ENCODE measurements at places on chromosomes 7 and 10.
A peak's percentile ranks its signal among the peaks of the same experiment; 100 is the strongest.

DNA sequence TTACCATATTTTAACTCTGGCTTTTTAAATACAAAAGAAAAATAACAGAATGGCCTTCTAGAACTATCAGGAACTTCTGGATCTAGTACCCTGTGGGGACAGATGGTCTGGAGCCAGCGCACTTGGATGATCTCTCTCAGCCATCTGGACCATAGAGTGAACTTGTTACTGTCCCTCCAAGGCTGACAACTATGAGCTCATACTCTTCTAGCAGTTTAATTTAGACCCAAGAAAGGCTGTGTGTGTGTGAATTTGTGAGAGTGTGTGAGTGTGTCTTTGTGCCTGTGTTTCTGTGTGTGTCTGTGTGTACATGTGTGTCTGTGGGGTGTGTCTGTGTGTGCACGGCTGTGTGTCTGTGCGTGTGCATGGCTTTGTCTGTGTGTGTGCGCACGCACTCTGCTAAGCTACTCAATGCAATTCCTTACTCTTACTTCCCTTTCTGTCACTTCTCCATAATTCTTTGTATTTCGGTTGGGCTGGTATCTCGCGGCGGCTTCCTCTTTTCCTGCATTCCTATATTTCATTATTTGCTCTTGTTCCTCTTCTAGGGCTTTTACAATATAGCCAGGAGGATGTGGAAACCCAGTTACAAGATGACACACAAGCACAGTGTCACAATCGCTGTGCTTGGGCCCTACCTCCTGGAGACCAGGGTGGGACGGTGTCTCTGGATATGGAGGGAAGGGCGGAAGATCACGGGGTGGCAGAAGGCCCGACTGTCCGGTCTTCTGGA lies 51.9 kb downstream of the IKZF1 start:
- peak; percentile 98 for DNase-seq

GRCh38 chr10:121325490-121326231 lies 272.6 kb downstream of the FGFR2 start:
- DNase-seq = no peak

- DNase-seq = no peak
Measured at GRCh38 chr7:143973870-143974416, 19.3 kb downstream of the OR2F1 start.

GRCh38 chr7:43501870-43502269 lies 81.0 kb upstream of the STK17A start:
- no peak for DNase-seq

DNA sequence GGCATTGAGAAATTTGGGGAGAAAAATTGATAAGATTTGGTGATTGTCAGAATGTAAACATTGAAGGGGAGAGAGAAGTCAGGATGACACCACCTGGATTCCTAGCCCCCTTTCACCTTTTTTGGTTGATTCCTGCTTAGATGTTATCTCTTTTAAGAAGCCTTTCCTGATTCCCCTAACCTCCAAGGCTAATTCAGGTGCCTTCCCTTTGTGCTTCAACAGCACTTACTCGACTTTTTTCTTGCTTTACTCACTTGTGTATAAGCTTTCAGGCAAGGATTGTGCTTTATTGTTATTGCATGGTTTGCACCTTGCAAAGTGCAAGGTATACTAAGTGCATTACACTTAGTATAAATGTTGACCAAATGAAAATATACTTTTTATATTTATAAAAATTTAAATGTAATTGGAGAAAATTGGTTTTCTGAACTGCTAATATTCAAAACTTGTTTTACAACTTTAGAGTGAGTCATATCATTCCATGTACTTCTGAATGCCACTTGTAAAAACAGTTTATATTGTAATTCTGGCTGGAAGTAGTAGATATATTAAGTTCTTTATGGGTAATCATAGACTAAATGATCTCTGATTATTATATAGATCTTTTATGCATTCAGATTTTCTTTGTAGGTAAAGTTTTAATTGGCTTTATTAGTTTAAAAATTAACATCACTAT lies 13.2 kb downstream of the SHOC2 start:
- no peak for DNase-seq

GRCh38 chr10:79941146-79941545 lies 7.8 kb downstream of the SFTPD start:
- no peak for DNase-seq

- DNase-seq = peak; percentile 53
Measured at GRCh38 chr7:6317797-6318438, 45.5 kb upstream of the CYTH3 start.

GRCh38 chr7:123665157-123665556 lies 9.5 kb downstream of the LMOD2 start:
- no peak for DNase-seq

GRCh38 chr10:6072215-6072934 lies 10.2 kb upstream of the IL2RA start:
- DNase-seq = no peak

DNA sequence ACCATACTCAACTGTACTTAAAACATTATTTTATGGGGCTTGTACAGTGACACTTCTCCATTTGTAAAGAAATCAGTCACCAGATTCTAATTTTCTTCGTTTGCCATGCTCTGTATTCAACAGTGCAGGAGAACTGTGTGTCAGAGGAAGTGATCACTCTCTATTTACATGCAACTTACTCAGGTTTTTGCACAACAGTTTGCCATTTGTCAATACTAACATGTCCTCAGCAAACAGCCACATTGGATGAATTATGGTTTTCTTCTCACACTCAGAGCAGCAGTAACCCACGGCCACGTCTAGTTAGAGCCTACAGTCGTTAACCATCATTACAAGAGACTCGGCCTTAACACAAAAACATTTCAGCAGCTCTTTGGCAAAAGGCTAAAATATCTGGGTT lies 69.2 kb upstream of the SP4 start:
- no peak for DNase-seq

DNA sequence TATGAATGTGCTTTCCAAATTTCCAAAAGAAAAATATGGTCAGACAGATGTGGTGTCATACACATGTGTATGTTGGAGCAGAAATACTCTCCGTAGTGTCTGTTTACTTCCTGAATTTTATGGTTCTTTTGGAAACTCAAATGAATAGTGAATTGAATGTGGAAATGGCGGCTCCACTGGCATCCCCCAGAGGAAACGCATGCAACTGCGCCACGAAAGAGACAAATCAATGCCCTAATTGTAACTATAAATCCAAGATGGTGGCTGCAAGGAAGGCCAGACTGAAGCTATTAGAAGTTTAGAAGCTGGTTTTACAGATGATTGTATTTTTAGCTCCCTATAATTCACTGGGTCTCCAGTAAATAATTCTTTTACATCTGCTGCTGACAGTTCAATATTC lies 246.7 kb downstream of the FGFR2 start:
- DNase-seq = no peak

- DNase-seq = no peak
Measured at GRCh38 chr10:129914960-129915359, 49.1 kb downstream of the EBF3 start.

- no peak for DNase-seq
Measured at GRCh38 chr7:48180981-48181380, 9.7 kb downstream of the ABCA13 start.

GRCh38 chr7:140239653-140239935 lies 62.8 kb upstream of the KDM7A start:
- DNase-seq = peak; percentile 20

DNA sequence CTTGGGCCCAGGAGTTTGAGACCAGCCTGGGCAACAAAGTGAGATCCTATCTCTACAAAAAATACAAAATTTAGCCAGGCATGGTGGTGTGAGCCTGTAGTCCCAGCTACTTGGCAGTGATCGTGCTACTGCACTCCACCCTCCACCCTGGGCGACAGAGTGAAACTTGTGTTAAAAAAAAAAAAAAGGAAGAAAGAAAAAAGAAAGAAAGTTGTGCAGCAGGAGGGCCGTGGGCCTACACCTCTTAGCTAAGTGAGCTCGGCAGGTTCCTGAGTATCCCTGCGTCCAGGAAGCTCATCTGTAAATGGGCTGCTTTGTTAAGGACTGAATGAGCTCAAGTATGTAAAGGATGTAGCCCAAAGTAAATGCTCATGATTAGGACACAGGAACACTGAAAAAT lies 155.0 kb downstream of the RNF216 start:
- no peak for DNase-seq

GRCh38 chr7:141884539-141885225 lies 31.5 kb upstream of the OR9A4 start:
- no peak for DNase-seq

- DNase-seq = no peak
Measured at GRCh38 chr7:133530682-133531081, 277.8 kb downstream of the EXOC4 start.

DNA sequence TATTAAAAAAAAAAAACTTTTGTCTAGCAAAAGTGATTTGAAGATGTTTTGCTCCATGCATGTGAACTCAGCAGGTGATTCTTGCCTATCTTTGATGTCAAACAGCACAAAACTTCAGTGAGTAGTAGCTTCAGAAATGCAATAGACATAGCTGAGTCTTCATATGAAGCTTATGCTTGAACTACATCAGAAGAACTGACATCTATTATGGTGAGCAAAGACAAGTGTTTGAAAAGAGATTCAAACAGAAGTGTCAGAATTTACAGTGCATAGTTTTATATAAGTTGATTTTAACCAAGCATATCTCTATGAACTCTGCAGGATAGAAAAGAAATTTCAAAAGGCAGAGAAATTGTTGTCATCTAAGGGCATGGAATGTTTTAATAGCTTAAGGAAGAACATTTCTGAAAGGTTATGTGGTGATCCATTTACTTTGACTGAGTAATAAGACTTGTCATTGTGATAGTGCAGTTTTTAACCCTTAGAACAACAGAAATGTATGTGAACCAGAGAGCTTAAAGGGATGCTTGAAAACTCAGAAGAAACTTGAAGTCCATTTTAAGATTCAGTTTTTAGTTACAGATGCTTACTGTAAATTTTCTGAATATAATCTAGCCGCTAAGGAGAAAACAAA lies 351.4 kb downstream of the MDFIC start:
- no peak for DNase-seq
